ENCODE measurements at places on chromosomes 1 and 21. TPM values are rescaled to one million over a fixed set of nuclear protein-coding genes. Genes with fewer than 3 reads are reported as not detected.

OR2L3 gene
- total RNA-seq: not detected

SLC2A5 gene
- total RNA-seq: 2.6 TPM

NEGR1 gene
- 15.3 TPM for total RNA-seq

OR6F1 gene
- not detected for total RNA-seq

CDK18 gene
- 0.22 TPM for total RNA-seq

AMPD1 gene
- total RNA-seq: not detected

TNFRSF14 gene
- 19.5 TPM for total RNA-seq

HPCA gene
- total RNA-seq: not detected

NR0B2 gene
- total RNA-seq: not detected

RLF gene
- total RNA-seq: 15.1 TPM

CD34 gene
- total RNA-seq: not detected

CCDC30 gene
- total RNA-seq: 0.66 TPM

LIN28A gene
- total RNA-seq: not detected

IFI44 gene
- total RNA-seq: 3.3 TPM
